ENCODE measurements at places on chromosomes 6 and 20.

GRCh38 chr6:75579951-75580350, 21.7 kb upstream of the SENP6 start:
- no peak for DNase-seq

- DNase-seq, result no peak
These were observed 33.3 kb upstream of the THEMIS start for GRCh38 chr6:127933852-127934840.

DNA sequence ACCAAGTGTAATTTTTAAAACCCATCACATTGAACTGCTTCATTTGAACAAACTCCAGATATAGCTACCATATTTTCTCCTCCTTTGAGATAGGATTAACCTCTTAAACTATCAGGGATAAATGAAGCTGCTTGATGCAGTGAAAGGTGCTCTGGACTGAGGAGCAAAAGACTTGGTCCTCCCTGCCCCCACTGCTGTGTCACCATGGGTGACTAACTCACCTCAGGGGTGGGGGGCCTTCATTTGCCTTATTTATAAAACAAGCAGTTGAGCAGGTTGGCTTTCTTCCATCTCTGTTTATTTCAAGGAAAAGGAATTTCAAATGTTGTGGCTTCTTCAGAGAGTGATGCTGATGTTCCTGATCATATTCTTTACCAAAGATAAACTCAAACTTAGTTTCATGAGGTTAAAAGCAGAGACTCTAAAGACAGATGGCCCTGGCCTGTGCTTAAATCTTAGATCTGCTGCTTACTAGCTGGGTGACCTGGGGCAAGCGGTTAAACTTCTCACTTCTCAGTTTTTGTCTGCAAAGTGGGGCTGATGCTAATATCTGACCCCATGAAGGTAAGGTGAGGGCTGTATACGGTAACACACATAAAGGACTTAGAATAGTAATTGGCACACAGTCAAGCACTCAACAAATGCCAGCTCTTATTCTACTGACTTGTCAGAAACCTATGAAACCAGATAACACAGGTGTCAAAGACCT, 50.5 kb downstream of the FHL5 start:
- DNase-seq, result no peak

GRCh38 chr20:19121463-19121862, 91.0 kb upstream of the SLC24A3 start:
- no peak for DNase-seq

- no peak for DNase-seq
These were observed 5.4 kb downstream of the NKX2-2 start for GRCh38 chr20:21508230-21509078.
